ENCODE measurements at places on chromosomes 13 and 19.
A peak's percentile ranks its signal among the peaks of the same experiment; 100 is the strongest.

- no peak for DNase-seq
Observed at GRCh38 chr13:109744512-109745051, 41.8 kb downstream of the IRS2 start.

- DNase-seq: no peak
Observed at GRCh38 chr13:46213242-46213641, 1.5 kb downstream of the LRRC63 start.

GRCh38 chr13:97116754-97117153, 105.4 kb upstream of the MBNL2 start:
- DNase-seq: no peak

GRCh38 chr13:91347202-91347995, at the start of gene MIR17HG:
TSS of gene MIR17HG (plus strand) at chr13:91347687.
- DNase-seq: peak; percentile 57

GRCh38 chr13:74221752-74222151, 87.5 kb upstream of the KLF12 start:
- DNase-seq: no peak

GRCh38 chr19:18000915-18001776, 6.8 kb upstream of the ARRDC2 start:
- DNase-seq: peak; percentile 96

GRCh38 chr19:50967929-50968715, 1.3 kb downstream of the KLK6 start:
- no peak for DNase-seq

- no peak for DNase-seq
Observed at GRCh38 chr13:79395881-79396280, 10.2 kb downstream of the RBM26 start.

DNA sequence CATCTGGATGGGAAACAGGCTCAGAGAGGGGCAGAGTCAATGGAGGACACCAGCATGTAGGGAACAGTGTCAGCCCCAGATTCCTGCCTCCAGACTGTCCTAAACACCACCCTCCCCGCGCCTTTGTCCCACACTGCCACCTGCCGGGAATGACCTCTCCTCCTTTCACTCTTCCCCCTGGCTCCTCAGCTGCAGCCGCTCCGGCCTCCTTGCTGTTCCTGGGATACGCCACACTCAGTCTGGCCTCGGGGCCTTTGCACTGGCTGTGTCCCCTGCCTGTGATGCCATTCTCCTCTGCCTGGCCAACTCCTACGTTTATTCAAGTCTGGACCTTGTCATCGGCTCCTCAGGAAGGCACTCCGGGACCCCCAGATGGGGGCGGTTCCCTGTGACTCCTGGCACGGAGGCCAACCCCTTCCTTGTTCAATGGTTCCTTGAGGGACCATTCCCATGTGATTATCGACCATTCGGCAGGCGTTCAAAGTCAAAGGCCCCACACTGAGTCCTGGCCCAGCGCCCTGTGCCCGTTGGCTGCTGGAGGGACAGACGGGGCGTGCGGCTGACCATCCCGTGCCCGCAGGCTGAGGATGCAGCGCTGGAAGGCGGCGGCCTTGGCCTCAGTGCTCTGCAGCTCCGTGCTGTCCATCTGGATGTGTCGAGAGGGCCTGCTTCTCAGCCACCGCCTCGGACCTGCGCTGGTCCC, 15.8 kb downstream of the FUT6 start:
- DNase-seq: no peak

GRCh38 chr13:93680329-93680728, 453.7 kb downstream of the GPC6 start:
- no peak for DNase-seq

GRCh38 chr19:11421371-11422098, 2.4 kb upstream of the RGL3 start:
- DNase-seq: no peak

DNA sequence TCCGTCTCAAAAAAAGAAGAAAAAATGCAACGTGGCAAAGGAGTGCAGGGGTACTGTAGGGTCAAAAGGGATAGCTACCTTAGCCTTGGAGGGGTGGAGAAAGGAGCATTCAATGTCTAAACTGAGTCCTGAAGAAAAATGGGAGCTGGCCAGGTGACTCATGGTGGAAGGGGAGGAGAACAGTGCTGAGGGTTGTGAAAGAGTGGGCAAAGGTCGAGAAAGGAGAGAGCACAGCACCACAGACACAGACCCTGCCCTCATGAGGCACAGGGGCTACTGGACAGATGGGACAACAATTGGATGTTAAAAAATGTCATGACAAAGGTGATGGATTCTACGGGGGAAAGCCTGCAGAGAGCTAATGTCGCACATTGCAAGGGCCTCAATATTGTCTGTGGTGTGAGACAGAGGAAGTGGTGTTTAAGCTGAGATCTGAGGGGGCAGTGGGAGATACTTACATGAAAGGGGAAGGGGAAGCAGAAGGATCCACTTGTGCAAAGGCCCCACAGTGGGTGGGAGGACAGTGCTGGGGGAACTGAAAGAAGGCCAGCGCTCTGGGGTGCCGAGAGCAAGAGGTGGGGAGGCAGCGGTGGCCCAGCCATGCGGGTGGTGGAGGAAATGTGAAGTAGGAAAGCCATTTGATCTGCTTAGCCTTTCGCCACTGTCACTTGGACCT, 42.9 kb upstream of the URAD start:
- DNase-seq: no peak

DNA sequence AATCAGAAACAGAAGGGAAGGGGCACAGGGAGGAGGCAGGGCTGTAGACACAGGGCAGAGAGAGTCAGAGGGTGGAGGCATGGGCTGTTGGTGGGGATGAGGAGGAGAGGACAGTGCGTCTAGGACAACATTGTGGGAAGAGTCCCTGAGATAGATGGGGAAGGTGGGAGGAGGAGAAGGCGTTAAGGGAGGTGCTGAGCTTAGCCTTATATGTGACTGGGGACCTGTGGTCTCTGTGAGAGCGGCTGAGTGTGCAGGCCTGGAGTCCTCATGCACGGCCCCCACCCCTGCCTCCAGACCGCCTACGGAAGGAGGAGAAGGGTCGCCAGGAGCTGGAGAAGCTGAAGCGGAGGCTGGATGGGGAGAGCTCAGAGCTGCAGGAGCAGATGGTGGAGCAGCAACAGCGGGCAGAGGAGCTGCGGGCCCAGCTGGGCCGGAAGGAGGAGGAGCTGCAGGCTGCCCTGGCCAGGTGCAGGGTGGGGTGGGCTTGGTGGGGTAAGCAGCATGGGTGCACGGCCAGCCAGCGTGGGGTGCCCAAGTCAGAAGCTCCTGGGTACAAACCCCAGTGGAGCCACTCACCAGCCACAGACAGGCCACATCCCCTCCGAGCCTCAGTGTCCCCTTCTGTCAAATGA, 56.8 kb downstream of the KCNC3 start:
- no peak for DNase-seq

DNA sequence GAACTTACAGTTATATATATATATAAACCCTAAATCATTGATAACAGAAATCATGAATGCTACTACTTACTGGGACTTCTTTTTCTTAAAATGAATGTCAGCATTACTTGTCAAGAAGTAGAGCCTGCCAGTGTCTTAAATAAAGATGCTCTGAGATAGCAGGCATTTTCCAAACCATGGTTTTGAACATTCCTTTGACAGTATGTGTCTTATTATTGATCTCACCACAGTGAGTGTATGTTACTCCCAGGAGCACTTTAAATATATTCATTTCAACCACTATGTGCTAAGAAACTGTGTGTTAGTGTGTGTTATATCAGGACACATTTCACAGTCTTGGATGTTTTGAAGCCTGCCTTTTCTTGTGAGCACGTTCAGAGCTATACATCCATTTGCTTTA, 28.2 kb downstream of the TNFRSF19 start:
- DNase-seq: no peak

- DNase-seq: no peak
Observed at GRCh38 chr13:45229172-45229571, 28.3 kb upstream of the KCTD4 start.

DNA sequence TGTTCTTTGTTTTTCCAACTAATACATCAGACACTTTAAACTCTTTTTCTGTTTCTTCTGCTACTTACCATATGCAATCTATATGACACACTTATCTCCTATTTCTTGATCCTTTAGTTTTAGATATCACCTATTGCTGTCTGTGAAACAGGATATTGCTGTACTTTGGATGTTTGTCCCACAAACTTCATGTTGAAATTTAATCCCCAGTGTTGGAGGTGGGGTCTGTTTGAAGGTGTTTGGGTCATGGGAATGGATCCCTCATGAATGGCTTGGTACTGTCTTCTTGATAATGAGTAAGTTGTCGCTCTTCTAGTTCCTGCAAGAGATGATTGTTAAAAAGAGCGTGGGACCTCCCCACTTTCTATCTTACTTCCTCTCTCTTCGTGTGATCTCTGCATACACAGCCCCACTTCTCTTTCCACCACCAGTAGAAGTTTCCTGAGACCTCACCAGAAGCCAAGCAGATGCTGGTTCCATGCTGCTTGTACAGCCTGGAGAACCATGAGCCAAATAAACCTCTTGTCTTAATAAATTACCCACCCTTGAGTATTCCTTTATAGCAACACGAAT, 244.2 kb downstream of the NHLRC3 start:
- DNase-seq: no peak

DNA sequence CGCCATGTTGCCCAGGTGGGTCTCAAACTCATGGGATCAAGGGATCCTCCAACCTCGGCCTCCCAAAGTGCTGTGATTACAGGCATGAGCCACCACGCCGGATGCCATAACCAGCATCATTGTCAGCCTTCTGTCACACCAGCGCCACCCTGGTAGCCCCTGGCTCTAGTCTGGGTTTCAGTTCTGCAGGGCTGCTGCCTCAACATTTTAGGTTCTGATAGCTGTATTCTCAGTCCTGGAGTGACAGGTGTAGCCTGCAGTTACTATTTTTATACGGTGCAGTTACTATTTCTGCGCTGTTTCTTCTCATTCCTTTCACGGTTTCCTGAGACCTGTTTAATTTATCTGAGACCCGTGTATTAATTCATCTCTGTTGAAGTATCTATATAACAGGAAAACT, 57.1 kb downstream of the TRPM4 start:
- DNase-seq: no peak

DNA sequence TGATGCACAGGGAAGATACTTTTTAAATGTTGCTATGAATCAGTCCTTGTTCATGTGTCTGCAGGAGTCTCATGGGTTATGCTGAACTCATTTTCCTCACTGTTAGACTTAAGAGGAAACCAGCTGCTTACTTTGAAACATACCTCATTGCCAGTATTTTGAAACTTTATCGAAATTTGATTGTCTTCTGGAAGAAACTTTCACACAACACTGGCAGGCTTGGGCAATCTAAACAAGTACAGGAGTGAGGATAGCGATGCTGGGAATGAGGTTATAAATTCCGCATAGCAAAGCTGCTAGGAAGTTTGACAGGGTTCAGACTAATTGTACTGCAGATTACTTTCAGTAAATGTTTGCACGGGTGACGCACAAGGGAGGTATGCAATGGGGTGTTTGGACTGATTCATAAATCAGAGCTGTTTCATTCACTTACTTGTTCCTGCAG, 245.7 kb downstream of the DNAJC15 start:
- DNase-seq: no peak

GRCh38 chr19:4694211-4694987, 24.3 kb upstream of the MYDGF start:
- no peak for DNase-seq

Measured in central memory CD8-positive, alpha-beta T cell (primary cell).